ENCODE measurements at places on chromosomes 3 and 15. TPM values are rescaled to one million over a fixed set of nuclear protein-coding genes. Genes with fewer than 3 reads are reported as not detected.

- no peaks in the 10 kb centered on the region for H3K4me1 ChIP-seq
- H3K27me3 ChIP-seq = no peaks in the 10 kb centered on the region
- peak; percentile 4 for DNase-seq
- H3K27ac ChIP-seq = no peak overlapping the region
- no peak overlapping the region for H3K4me3 ChIP-seq
Measured at GRCh38 chr3:180277041-180277440, 240.3 kb upstream of the PEX5L start.

DNA sequence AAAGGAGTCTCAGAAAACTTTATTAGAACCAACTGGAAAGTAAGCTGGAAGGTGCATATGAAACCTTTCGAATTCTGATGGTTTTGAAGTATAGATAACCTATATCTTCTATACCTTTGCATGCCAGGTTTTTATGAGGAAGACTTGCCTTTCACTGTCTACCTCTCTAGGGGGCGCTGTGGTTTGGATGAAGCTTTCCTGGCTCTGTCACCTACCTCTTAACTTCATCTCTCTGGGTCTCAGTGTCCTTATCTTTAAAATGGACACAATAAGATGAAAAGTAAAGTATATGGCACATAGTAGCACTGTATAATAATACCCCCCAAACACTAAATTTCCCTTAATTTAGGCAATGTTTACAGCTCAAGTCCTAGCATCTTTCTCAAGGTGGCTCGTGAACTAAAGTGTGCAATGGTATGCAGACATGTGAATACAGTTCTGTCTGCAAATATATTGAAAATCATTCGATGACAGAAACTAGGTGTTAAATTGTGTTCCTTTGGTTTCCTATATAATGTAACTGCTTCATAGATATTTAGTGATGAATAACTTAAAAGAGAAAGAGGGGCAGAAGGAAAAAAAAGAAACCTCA, 314.3 kb downstream of the CHST2 start:
- H3K4me1 ChIP-seq = no peaks in the 10 kb centered on the region
- DNase-seq = peak; percentile 4
- no peak overlapping the region for H3K27ac ChIP-seq
- H3K4me3 ChIP-seq = no peak overlapping the region
- no peaks in the 10 kb centered on the region for H3K36me3 ChIP-seq
- no peaks in the 10 kb centered on the region for H3K27me3 ChIP-seq

Gene RETNLB
- not detected for total RNA-seq

DNA sequence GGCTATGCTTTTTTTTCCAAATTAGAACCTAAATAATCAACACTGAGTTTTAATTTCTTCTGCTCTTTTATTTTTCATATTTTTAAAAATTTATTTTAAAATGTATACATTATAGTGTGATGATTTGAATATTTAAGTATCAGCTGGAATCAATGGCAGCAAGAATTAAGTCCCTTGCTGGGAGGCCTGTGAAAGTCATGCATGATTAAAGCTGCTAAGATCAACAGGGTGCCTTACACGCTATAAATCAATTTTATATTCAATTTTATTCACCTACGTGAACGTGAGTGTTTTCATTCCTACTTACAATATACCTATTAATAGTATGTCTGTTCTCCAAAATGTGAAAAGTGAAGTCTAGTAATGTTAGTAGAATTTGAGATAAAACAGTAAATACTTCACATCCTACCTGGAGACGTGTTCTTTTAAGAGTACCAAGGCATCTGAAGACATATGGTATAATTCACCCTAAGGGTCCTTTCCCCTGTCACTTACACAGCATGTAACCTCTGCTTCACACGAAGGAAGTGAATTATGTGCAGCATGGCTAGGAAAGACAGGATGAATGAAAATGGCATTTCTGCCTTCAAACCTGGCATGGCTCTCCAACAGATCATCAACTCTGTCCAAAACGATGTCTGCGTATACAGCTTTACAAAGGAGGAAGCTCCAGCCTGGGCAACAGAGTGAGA, 640.4 kb upstream of the ROBO1 start:
- H3K27ac ChIP-seq = no peak overlapping the region
- no peaks in the 10 kb centered on the region for H3K4me1 ChIP-seq
- H3K36me3 ChIP-seq = no peaks in the 10 kb centered on the region

GRCh38 chr15:78308422-78309032, 9.1 kb upstream of the SKIC8 start:
- no peaks in the 10 kb centered on the region for H3K36me3 ChIP-seq
- H3K4me1 ChIP-seq = peaks cover 31% of the 10 kb centered on the region
- no peak overlapping the region for H3K4me3 ChIP-seq

GRCh38 chr15:51327081-51327480, 11.3 kb downstream of the CYP19A1 start:
- no peaks in the 10 kb centered on the region for H3K36me3 ChIP-seq
- H3K27ac ChIP-seq = no peak overlapping the region
- no peak overlapping the region for H3K4me3 ChIP-seq
- no peaks in the 10 kb centered on the region for H3K27me3 ChIP-seq
- DNase-seq = no peak

Gene TJP1
- total RNA-seq = 25.9 TPM

DNA sequence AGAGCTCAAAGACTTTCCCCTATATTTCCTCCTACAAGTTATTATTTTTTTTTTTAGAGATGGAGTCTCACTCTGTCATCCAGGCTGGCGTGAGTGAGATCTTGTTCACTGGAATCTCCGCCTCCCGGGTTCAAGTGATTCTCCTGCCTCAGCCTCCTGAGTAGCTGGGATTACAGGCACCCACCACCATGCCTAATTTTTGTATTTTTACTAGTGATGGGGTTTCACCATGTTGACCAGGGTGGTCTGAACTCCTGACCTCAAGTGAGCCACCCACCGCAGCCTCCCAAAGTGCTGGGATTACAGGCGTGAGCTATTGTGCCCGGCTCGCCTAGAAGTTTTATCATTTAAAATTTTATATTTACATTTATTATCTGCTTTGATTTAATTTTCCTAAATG, 5.9 kb downstream of the AKAP13 start:
- H3K27ac ChIP-seq = no peak overlapping the region
- no peak overlapping the region for H3K4me3 ChIP-seq
- H3K36me3 ChIP-seq = no peaks in the 10 kb centered on the region
- DNase-seq = no peak

GRCh38 chr3:35789042-35789831, 149.9 kb downstream of the ARPP21 start:
- H3K36me3 ChIP-seq = no peaks in the 10 kb centered on the region
- no peak for DNase-seq
- no peaks in the 10 kb centered on the region for H3K27me3 ChIP-seq
- no peaks in the 10 kb centered on the region for H3K4me1 ChIP-seq

- H3K4me3 ChIP-seq = no peak overlapping the region
- peak; percentile 23 for DNase-seq
- no peaks in the 10 kb centered on the region for H3K36me3 ChIP-seq
- H3K27ac ChIP-seq = no peak overlapping the region
Measured at GRCh38 chr3:67384760-67385397, 269.5 kb downstream of the SUCLG2 start.

Gene CIDEC
- 2.8 TPM for total RNA-seq

Gene FANCD2
- 51.9 TPM for total RNA-seq

DNA sequence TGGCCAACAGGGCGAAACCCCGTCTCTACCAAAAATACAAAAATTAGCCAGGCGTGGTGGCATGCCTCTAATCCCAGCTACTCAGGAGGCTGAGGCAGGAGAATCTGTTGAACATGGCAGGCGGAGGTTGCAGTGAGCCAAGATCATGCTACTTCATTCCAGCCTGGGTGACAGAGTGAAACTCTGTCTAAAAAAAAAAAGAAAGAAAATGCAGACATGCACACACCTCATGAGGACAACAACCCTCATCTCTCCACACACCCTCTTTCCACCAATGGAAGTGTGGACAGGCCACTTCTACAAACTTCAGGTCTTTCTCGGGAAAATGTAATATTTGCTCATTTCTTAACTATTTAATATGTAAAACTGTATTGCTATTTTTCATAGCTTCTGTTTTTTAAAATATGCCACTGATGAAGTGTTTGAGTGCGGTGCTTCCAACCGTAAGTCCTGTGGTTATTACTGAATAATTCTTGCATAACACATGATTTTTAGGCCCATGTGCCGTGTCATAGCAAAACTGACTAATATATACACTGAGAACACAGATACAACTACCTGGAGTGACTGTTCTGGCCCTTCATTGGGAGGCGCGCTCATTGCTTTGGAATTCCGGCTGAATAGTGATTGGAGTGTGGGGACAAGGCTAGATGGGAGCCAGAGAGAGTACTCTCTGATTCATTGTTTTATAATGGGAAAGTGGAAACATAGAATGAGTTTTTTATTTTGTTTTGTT, 23.1 kb downstream of the LRRC31 start:
- no peaks in the 10 kb centered on the region for H3K27me3 ChIP-seq
- no peaks in the 10 kb centered on the region for H3K36me3 ChIP-seq
- DNase-seq = no peak
- no peak overlapping the region for H3K4me3 ChIP-seq
- no peaks in the 10 kb centered on the region for H3K4me1 ChIP-seq

DNA sequence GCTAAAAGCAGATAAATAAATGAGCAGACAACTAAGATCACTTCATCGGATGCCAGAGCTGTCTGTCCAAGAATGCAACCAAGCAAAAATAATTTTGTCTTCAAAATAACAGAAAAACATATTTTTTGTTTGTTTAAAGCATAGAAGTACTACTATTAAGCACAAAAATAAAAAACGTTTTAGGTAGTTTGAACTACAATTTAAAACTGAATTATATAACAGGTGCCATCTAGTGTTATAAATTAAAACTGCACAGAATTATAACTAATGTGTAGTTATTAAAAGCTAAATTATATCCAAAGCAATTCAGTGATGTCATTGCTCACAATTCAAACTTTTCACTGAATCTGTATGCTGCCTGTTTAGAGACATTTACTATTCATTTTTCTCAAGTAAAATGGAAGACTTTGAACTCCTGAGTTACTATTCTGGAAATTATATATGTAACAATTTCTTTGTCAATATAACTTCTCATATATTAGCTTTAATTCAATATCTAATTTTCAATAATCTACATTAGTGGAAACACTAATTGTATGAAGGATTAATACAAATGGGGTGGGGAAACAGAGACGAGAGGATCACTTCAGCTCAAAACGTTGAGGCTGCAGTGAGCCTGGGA, 29.5 kb downstream of the LINS1 start:
- no peak overlapping the region for H3K4me3 ChIP-seq
- H3K27me3 ChIP-seq = no peaks in the 10 kb centered on the region
- peaks cover 35% of the 10 kb centered on the region for H3K36me3 ChIP-seq
- H3K4me1 ChIP-seq = no peaks in the 10 kb centered on the region

DNA sequence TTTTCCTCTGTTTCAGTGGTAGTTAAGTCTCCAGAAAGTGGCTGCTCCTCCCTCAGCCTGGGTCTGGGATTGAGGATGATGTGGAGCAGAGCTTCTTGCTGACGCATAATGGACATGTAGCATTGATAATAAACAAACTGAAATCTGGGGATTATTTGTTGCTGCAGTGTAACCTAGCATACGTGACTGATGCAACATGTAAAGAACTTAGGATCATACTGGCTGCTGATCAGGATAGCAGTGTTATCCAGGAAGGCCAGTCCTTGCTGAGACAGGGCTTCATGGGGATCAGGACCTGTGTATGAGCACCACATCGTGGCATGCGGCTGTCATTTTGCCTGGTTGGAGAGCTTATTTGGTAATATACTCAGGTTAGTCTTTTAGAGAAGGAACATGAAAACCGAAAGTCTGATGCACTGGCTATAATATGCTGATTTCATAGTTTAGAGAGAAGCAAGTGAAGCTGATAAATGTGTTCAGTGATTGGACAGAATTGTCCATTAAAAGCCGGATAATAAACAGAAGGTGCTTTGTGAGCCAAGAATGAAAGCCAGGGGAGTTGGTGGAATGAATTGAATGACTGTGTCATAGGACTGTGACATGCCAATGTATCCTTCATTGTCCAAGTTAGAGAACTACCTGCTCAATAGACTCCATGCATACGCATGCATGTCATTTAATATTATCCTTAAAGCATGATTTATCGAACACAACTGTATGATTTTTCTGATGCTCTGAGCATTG, 4.1 kb downstream of the MINAR1 start:
- H3K27me3 ChIP-seq = peaks cover 40% of the 10 kb centered on the region
- 0 out of 2 replicates have a peak, but pooled peaks cover 4% of the 10 kb centered on the region for H3K4me1 ChIP-seq
- H3K27ac ChIP-seq = no peak overlapping the region
- no peak overlapping the region for H3K4me3 ChIP-seq
- no peaks in the 10 kb centered on the region for H3K36me3 ChIP-seq

- H3K27ac ChIP-seq = no peak overlapping the region
- peaks cover under 1% of the 10 kb centered on the region for H3K36me3 ChIP-seq
- H3K27me3 ChIP-seq = no peaks in the 10 kb centered on the region
- no peak overlapping the region for H3K4me3 ChIP-seq
Measured at GRCh38 chr3:156687023-156687422, 12.6 kb downstream of the TIPARP start.

- peaks cover 62% of the 10 kb centered on the region for H3K36me3 ChIP-seq
- H3K4me3 ChIP-seq = no peak overlapping the region
- no peaks in the 10 kb centered on the region for H3K4me1 ChIP-seq
- DNase-seq = no peak
Measured at GRCh38 chr15:52225230-52225629, 34.0 kb upstream of the GNB5 start.

DNA sequence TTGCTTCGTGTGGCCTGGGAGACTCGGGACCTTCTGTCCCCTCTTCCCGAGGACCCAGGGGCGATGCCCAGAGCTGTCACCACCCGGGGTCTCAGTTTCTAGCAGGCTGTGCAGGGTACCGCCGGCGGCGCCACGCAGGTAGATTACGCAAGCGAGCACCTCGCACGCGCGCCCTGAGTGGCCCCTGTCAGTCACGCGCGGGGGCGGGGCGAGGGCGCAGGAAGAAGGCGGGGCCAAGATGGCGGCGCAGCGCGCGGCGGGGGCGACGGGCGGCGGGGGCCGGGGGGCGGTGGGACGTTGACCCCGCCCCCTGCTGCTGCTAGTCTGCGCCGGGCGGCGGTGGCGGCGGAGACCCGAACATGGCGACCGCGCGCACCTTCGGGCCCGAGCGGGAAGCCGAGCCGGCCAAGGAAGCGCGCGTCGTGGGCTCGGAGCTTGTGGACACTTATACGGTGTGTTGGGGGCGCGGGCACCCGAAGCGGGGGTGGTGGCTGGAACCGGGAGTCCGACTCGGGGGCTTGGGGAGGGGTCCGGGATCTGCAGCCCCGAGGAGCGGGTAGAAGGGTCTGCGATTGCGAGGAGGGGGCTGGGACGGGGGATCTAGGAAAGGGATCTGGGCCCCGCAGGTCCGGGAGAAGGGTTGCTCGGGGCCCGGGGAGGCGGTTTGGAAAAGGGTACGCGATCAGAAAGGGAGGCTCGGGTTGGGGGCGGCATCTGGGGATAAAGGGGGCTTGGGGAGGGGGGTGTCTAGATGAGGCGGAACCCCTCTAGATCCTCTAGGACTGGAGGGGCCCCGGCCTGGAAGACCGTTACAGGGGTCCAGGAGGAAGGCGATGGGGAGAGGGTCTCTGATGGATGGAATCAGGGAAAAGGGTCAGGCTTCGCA, at the start of gene NISCH:
Gene NISCH (plus strand): TSS at position 322 of the 886 bp plus-strand sequence. CDS start 38 bp downstream, at position 360.
- peaks cover 22% of the 10 kb centered on the region for H3K36me3 ChIP-seq
- peak; percentile 58 for DNase-seq
- peak within 1 kb of the TSS; percentile 63 for H3K27ac ChIP-seq

DNA sequence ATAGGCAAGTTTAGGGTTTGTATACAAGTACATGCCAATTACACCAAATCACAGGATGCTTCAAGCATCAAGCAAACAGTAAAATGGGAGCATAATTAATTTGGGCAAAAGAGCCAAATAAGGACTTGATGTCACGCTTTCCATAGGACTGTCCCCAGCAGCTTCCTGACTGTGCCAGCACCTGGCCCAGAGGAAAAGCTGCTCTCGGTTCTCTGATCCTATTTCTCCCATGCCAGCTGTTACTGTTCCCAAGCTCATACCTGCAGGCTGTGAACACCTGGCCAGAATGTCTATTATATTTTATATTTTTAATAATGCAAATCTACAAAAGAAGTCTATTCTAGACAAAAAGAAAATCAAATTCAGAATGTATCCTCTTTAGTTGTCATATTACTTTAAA, 12.2 kb downstream of the ZXDC start:
- H3K36me3 ChIP-seq = peaks cover 35% of the 10 kb centered on the region
- no peak for DNase-seq
- no peak overlapping the region for H3K27ac ChIP-seq
- peaks cover 45% of the 10 kb centered on the region for H3K4me1 ChIP-seq
